ENCODE measurements at places on chromosomes 2 and 18. TPM values are rescaled to one million over a fixed set of nuclear protein-coding genes. Genes with fewer than 3 reads are reported as not detected.

DNA sequence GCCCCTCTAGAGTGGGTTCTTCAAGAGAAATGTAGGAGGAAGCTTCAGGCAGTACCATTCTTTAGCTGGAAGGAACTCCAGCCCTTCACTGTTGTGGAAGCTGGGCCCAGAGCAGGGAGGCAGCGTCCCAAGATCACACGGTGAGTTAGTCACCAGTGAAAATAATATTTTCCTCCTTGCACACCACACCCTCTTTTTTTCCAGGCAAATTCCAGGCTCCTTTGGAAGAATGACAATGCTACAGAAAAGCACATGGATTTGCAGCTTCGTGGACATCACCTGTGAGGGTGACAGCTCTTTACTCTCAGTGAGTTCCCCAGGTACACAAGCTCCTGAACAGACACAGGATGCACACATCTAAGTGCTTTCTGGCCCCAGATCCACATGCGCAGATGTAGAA, 157.1 kb downstream of the COL6A3 start:
- H3K36me3 ChIP-seq: no peaks in the 10 kb centered on the region
- H3K27me3 ChIP-seq: no peaks in the 10 kb centered on the region
- no peak for DNase-seq
- H3K4me1 ChIP-seq: no peaks in the 10 kb centered on the region

DNA sequence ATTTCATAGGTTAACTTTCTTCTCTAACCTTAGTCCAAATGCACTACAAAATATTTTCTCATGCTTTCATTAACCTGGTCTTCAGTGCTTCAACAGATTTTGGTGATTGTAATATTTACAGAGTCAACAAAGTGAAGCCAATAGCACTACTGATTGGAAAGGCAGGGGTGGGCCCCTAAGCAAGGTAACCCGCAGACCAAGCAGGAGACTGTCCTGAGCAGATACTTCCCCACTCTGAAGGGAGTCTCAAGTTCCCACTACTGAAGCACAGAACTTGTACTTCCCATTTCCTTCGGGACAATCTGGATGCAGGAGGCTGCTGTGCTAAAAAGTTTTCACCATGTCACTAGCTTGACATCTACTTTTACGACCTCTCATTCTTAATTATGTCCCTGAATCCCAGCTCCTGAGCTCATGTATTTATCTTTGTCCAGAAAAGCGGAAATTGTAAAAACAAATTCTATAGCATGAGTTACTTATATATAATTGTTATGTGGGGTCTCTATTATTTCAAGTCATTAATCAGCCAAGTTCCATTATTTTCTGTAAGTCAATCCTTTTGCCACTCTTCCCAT, 311.6 kb upstream of the REV1 start:
- no peak overlapping the region for H3K4me3 ChIP-seq
- H3K4me1 ChIP-seq: no peaks in the 10 kb centered on the region
- H3K27ac ChIP-seq: no peak overlapping the region
- H3K27me3 ChIP-seq: no peaks in the 10 kb centered on the region
- no peak for DNase-seq

DNA sequence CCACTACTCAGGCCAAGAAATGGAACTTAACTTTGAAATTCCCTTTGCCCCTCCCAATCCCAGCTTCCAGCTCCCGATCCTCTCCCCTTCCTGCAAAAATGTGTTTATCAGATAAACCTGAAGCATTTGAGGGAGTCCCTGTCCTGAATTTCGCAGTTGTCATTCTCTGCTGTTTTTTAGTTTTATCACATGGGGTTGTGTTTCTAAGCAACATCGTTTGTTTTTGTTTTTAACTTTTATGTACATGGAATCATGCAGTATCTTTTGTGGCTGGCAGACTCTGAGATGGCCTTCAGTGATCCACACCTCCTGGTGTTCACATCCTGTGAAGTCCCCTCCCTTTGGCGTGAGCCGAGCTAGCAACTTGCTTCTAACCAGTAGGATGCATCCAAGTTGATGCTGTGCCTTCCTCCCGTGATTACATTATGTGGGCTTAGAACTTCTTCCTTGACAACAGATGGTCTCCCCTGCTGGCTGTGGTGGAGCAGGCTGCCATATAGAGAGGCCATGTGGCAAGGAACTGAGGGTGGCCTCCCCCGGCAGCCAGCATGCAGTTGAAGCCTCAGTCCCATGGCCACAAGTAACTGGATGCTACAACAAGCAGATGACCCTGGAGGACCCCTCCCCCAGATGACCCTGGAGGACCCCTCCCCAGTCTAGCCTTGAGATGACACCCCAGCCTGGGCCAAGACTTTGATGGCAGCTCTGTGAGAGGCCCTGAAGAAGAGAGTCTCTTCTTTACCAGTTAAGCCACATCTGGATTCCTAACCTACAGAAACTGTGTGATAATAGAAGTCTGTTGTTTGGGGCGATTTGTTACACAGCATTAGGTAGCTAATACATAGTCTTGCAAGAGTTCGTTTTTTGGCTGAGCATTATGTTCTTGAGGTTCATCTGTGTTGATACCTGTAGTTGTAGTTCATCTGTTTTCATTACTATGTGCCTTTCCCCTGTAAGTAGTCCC, 27.7 kb downstream of the SH3BP4 start:
- peaks cover 63% of the 10 kb centered on the region for H3K4me1 ChIP-seq
- no peak overlapping the region for H3K4me3 ChIP-seq
- no peaks in the 10 kb centered on the region for H3K36me3 ChIP-seq
- H3K27me3 ChIP-seq: no peaks in the 10 kb centered on the region
- peak overlapping the region; percentile 93 for H3K27ac ChIP-seq

- H3K27me3 ChIP-seq: no peaks in the 10 kb centered on the region
- H3K4me1 ChIP-seq: no peaks in the 10 kb centered on the region
- H3K36me3 ChIP-seq: no peaks in the 10 kb centered on the region
- no peak for DNase-seq
Measured at GRCh38 chr2:159637240-159637639, 20.9 kb upstream of the BAZ2B start.

DNA sequence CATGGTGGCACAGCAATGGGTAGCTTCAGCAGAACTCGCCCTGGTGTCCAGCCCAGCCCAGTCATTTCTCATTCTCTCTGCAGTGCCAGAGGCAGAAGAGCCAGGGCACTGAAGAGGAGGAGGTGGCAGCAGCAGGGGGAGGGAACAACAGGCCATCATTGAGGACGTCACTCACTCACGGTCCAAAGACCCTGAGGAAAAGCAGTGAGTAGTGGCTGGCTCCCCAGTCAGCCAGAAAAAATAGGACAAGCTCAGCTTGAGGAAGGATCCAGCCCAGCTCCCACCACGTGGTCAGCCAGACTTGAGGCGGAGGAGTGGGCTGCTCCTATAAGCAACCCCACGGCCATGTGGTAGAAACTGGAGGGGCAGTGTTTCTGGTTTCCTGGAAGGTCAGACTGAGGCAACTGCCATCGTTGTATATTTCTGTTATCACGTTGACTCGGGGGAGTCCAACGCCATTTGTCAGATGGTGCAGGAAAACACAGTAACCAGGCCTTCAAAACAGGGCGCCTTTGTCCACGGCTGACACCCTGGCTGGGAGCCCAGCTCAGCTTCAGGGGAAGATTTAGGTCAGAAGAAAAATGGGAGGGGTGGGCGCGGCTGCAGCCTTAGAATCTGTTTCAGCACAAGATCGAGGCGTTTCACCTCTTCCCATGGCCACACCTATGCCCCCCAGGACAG, 19.0 kb upstream of the TMEM247 start:
- no peaks in the 10 kb centered on the region for H3K36me3 ChIP-seq
- no peaks in the 10 kb centered on the region for H3K27me3 ChIP-seq
- peak overlapping the region; percentile 30 for H3K27ac ChIP-seq
- H3K4me3 ChIP-seq: no peak overlapping the region
- DNase-seq: peak; percentile 58

DNA sequence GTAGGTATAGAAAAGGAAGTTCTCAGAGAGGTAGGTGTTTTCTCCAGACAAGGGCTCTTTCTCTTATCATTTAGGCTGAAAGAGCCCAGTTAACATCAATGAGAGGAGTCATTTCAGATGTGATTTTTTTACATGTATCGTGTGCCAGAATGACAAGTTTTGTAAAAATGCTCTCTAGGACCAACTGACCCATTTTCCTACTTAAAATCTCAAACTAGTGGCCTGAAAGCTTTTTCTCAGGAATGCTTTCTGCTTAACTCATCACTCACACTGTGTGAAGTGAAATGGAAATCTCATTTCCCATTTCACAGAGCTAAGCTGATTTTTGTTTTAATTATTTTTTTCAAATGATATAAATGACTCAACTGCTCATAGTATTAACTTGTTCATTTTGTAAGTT, 128.7 kb upstream of the CYP26B1 start:
- H3K4me3 ChIP-seq: no peak overlapping the region
- no peaks in the 10 kb centered on the region for H3K27me3 ChIP-seq
- H3K27ac ChIP-seq: no peak overlapping the region
- H3K36me3 ChIP-seq: no peaks in the 10 kb centered on the region
- DNase-seq: no peak

GRCh38 chr2:204061241-204061640, 124.7 kb downstream of the ICOS start:
- H3K27me3 ChIP-seq: no peaks in the 10 kb centered on the region
- H3K27ac ChIP-seq: no peak overlapping the region
- H3K4me1 ChIP-seq: no peaks in the 10 kb centered on the region
- no peak for DNase-seq
- no peaks in the 10 kb centered on the region for H3K36me3 ChIP-seq

DNA sequence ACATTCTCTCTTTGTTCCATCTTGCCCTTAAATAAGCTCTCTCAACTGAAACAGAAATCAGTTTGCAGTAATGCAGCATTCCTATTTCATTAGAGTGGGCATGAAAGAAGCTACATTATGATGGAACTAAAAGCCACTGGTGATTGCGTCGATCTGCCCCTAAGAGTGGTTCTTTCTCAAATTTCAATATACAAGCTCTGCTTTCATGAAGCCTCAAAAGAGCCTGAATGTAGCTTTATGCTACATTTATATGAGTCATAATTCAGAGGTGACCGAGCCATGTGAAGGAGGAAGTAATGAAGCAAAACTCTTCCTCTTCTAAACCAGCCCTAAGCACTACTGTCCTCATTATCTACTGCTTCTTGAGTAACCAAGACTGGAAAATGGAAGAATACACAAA, 64.8 kb upstream of the CYTIP start:
- H3K27me3 ChIP-seq: no peaks in the 10 kb centered on the region
- H3K4me3 ChIP-seq: no peak overlapping the region
- H3K36me3 ChIP-seq: no peaks in the 10 kb centered on the region
- DNase-seq: no peak
- no peak overlapping the region for H3K27ac ChIP-seq

- H3K4me1 ChIP-seq: no peaks in the 10 kb centered on the region
- no peak for DNase-seq
- H3K27ac ChIP-seq: no peak overlapping the region
- no peaks in the 10 kb centered on the region for H3K36me3 ChIP-seq
- no peaks in the 10 kb centered on the region for H3K27me3 ChIP-seq
Measured at GRCh38 chr2:12043131-12043530, 296.7 kb downstream of the LPIN1 start.

GRCh38 chr2:235051436-235052260, 99.8 kb downstream of the SH3BP4 start:
- peaks cover 6% of the 10 kb centered on the region for H3K4me1 ChIP-seq
- H3K4me3 ChIP-seq: no peak overlapping the region
- H3K27me3 ChIP-seq: no peaks in the 10 kb centered on the region
- peaks cover 16% of the 10 kb centered on the region for H3K36me3 ChIP-seq
- peak overlapping the region; percentile 55 for H3K27ac ChIP-seq

GRCh38 chr2:15117409-15118050, 443.6 kb downstream of the NBAS start:
- H3K27ac ChIP-seq: no peak overlapping the region
- H3K36me3 ChIP-seq: no peaks in the 10 kb centered on the region
- no peaks in the 10 kb centered on the region for H3K27me3 ChIP-seq
- DNase-seq: no peak

- no peaks in the 10 kb centered on the region for H3K27me3 ChIP-seq
- H3K27ac ChIP-seq: no peak overlapping the region
- no peak overlapping the region for H3K4me3 ChIP-seq
- no peaks in the 10 kb centered on the region for H3K36me3 ChIP-seq
- no peak for DNase-seq
Measured at GRCh38 chr2:120794716-120795115, 59.0 kb downstream of the GLI2 start.

DNA sequence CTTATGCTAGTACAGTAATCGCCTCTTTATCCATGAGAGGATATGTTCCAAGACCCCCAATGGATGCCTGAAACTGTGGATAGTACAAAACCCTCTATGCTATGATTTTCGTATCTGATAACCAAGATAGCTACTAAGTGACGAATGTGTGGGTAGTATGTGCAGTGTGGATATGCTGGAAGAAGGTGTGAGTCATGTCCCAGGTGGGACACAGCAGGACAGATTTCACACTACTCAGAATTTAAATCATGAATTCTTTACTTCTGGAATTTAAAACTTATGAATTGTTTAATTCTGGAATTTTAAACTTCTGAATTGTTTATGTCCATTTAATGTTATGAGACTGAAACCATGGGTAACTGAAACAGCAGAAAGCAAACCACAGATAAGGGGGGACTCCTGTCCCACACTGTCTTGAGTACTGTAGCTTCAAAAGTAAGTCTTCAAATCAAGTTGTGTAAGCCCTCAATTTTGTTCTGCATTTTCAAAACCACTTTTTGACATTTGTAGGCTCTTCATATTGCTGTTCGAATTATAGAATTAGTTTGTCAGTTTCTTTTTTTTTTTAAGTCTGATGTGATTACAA, 116.0 kb downstream of the LTBP1 start:
- no peaks in the 10 kb centered on the region for H3K27me3 ChIP-seq
- H3K4me3 ChIP-seq: no peak overlapping the region
- DNase-seq: no peak
- no peaks in the 10 kb centered on the region for H3K36me3 ChIP-seq
- H3K4me1 ChIP-seq: no peaks in the 10 kb centered on the region
- no peak overlapping the region for H3K27ac ChIP-seq

The PAX3 gene
- not detected for total RNA-seq

The VWA3B gene
- total RNA-seq: not detected

Measured in thyroid gland (tissue), 4 donors.